ENCODE measurements at places on chromosomes 7 and 10. TPM values are rescaled to one million over a fixed set of nuclear protein-coding genes. Genes with fewer than 3 reads are reported as not detected.

The COBL gene
- total RNA-seq: not detected

The ANXA8L1 gene
- total RNA-seq: not detected

DNA sequence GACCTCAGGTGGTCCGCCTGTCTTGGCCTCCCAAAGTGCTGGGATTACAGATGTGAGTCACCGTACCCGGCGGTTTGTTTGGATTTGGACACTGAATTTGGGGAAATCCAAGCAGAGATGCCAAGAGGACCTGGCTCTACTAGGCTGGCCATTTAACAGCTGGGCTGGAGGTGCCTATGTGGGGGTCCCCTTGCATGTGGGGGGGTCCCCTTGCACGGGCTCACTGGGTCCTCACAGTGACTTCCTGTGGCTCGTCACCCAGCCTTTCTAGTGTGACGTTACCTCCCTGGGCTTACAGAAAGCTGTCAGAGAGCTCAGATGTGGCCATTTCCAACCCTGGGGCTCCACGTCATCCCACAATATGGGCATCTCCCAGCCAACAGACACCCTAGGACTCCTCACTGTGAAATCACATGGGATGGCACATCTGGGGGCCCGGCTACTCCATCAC lies 49.3 kb upstream of the GNA12 start:
- no peak for DNase-seq
- H3K27me3 ChIP-seq: no peaks in the 10 kb centered on the region
- peaks cover 15% of the 10 kb centered on the region for H3K4me1 ChIP-seq
- no peak overlapping the region for H3K27ac ChIP-seq
- H3K36me3 ChIP-seq: no peaks in the 10 kb centered on the region

DNA sequence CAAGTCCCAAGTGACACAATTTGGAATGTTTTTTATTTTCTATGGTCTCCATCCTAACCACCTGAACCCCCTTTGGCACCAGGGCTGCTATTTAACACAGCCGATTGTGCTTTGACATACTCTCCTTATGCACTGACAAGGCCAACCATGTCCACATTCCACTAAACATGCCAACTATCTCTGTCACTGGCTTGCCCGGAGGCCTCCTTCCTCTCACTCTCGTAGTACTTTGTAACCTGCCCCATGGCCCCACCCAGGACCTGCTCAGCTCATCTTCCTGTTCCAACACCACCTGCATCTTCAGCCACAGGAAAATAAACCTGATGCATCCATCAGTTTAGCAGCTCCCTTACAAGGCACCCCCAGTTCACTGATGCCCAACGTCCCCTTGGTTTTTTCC lies 63.1 kb downstream of the GPAM start:
- no peaks in the 10 kb centered on the region for H3K4me1 ChIP-seq
- no peaks in the 10 kb centered on the region for H3K27me3 ChIP-seq
- H3K27ac ChIP-seq: no peak overlapping the region
- no peaks in the 10 kb centered on the region for H3K36me3 ChIP-seq
- DNase-seq: no peak

DNA sequence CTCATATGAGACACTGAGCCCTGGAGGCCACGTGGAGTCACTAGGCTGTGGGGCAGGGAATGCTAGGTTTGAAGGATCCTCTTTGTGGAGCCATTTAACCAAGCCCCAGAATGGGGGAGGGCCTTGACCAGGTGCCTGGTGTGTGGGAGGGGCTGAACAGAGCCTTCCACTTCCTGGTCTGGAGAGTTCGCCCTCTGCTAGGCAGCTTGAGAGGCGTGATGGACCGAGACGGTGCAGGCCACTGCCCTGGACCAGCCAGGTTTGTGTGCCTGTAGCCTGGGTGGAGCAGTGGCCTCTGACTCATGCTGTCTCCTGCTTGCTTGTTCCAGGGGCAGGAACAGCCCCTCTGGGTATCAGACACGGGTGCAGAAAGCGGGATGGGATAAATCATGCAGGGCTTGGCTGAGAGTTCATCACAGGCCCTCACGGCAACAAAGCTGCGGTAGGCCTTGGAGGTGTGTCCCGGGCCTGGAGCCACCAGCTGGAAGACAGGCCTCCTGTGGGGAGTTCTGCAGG lies 27.4 kb downstream of the ADAMTS14 start:
- DNase-seq: no peak
- H3K4me3 ChIP-seq: no peak overlapping the region
- H3K36me3 ChIP-seq: no peaks in the 10 kb centered on the region
- H3K4me1 ChIP-seq: no peaks in the 10 kb centered on the region
- no peaks in the 10 kb centered on the region for H3K27me3 ChIP-seq

The CLIP2 gene
- total RNA-seq: 3.0 TPM

DNA sequence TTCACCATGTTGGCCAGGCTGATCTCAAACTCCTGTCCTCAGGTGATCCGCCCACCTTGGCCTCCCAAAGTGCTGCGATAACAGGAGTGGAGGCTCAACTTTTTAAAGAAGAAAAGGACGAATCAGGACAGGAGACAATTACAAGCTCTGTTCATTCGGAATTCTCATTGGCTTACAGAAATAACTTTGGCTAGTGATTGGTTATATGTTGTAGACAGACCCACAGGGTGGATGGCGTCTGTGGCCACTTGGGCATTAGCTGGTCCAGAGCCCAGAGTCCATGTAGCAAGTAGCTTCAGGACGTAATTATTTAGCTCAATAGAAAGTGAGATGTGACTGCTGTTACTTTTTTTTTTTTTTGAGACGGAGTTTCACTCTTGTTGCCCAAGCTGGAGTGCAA lies 160.5 kb upstream of the TNRC18 start:
- DNase-seq: no peak
- H3K27ac ChIP-seq: no peak overlapping the region
- no peaks in the 10 kb centered on the region for H3K36me3 ChIP-seq

DNA sequence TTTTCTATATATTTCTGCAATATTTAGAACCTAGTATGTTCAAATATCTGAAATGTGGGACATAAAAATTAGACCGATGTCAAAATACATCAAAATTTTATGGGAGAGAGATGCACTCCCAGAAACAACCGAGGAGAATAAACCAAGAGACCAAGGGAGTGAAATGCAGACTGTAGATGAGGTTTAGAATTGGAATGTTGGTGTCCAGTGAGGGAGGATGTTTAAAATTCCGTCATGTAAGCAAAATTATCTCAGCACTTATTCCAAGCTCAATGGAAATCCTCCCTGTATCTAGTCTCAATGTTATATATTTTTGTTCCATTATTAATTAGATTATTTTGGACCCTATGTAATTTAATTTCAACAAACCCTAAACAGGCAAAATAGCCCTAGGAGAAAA lies 61.9 kb upstream of the MAGI2 start:
- H3K27ac ChIP-seq: no peak overlapping the region
- H3K27me3 ChIP-seq: no peaks in the 10 kb centered on the region
- H3K4me1 ChIP-seq: no peaks in the 10 kb centered on the region
- H3K36me3 ChIP-seq: no peaks in the 10 kb centered on the region
- DNase-seq: no peak

The PDK4 gene
- 0.44 TPM for total RNA-seq

- H3K4me1 ChIP-seq: no peaks in the 10 kb centered on the region
- peaks cover 5% of the 10 kb centered on the region for H3K36me3 ChIP-seq
- no peaks in the 10 kb centered on the region for H3K27me3 ChIP-seq
- no peak overlapping the region for H3K27ac ChIP-seq
Measured at GRCh38 chr7:5012985-5013384, 32.7 kb upstream of the RBAK start.

- H3K4me3 ChIP-seq: no peak overlapping the region
- H3K27ac ChIP-seq: no peak overlapping the region
- no peaks in the 10 kb centered on the region for H3K36me3 ChIP-seq
- no peaks in the 10 kb centered on the region for H3K4me1 ChIP-seq
- no peak for DNase-seq
Measured at GRCh38 chr10:89805599-89806013, 104.2 kb downstream of the KIF20B start.

DNA sequence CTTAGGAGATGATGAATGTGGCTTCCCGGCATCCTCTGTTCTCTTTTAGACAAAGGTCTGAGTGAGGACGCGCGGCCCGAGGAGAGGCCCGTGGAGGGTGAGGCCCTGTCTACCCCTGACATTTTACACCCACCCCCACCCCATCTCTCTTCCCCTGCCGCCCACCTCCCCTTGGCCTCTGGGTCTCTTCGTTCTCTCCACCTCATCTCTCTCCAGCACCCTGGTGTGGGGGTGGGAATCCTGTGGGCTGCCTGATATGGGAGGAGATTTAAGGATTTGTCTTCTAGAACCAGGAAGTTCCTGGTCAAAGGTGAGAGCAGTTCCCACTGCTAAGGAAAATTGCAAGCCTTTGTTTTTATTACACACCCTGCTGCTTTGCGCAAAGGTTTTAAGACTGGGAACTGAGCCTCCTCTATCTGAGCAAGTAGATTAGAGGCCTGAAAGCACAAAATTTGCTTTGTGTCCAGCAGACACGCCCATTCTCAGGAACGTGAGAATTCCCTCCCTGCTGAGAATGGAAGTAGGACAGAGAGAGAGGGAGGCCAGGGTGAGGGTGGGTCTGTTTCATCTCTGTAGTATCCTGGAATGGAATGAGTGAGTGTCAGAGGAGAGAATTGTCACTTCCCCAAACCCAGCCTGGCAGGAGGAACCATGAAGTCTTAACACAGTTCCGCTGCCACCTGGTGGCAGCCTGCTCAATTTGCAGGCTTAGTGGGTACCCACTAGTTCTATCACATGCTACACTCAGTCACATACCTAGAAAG lies 91.2 kb downstream of the GTF2IRD1 start:
- no peak overlapping the region for H3K4me3 ChIP-seq
- no peaks in the 10 kb centered on the region for H3K36me3 ChIP-seq
- no peaks in the 10 kb centered on the region for H3K27me3 ChIP-seq
- no peak for DNase-seq
- H3K27ac ChIP-seq: no peak overlapping the region
- H3K4me1 ChIP-seq: no peaks in the 10 kb centered on the region
